ENCODE measurements at places on chromosomes 16 and 17.

GRCh38 chr16:2468233-2468724 lies 2.8 kb upstream of the NTN3 start:
- no peaks in the 10 kb centered on the region for H3K36me3 ChIP-seq
- no peaks in the 10 kb centered on the region for H3K27me3 ChIP-seq
- H3K27ac ChIP-seq: no peak overlapping the region
- H3K4me1 ChIP-seq: no peaks in the 10 kb centered on the region
- DNase-seq: no peak
- H3K4me3 ChIP-seq: peak overlapping the region; percentile 58

GRCh38 chr17:41894791-41895331 lies 23.9 kb downstream of the ACLY start:
- no peaks in the 10 kb centered on the region for H3K27me3 ChIP-seq
- H3K36me3 ChIP-seq: peaks cover 11% of the 10 kb centered on the region
- peak overlapping the region; percentile 53 for H3K27ac ChIP-seq
- DNase-seq: no peak
- no peak overlapping the region for H3K4me3 ChIP-seq

GRCh38 chr17:80180192-80180591 lies 10.4 kb downstream of the CARD14 start:
- no peak overlapping the region for H3K27ac ChIP-seq
- no peaks in the 10 kb centered on the region for H3K4me1 ChIP-seq
- no peaks in the 10 kb centered on the region for H3K27me3 ChIP-seq
- H3K4me3 ChIP-seq: no peak overlapping the region

DNA sequence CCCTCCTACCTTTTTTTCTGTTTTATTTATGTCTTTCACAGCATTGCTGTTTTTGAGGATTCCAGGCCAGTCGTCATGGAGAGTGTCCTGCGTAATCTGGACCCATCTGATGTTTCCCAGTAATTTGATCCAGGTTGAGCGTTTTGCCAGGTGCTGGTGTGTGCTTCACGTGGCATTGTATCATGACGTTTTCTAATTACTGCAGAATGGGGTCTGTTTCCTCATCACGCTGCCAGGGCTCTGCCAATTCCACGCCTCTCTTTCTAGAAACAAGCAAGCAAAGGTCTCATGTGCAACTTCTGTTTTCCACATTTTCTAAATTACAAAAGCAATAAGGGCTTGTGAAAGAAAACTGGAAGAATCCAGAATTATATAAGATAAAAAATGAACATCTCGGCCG lies 28.3 kb upstream of the BHLHA9 start:
- H3K27ac ChIP-seq: peak overlapping the region; percentile 8
- no peaks in the 10 kb centered on the region for H3K27me3 ChIP-seq
- no peak for DNase-seq
- no peaks in the 10 kb centered on the region for H3K36me3 ChIP-seq

- no peak overlapping the region for H3K27ac ChIP-seq
- H3K4me1 ChIP-seq: no peaks in the 10 kb centered on the region
- H3K27me3 ChIP-seq: no peaks in the 10 kb centered on the region
- no peaks in the 10 kb centered on the region for H3K36me3 ChIP-seq
Observed at GRCh38 chr16:8619671-8620370, 1.7 kb upstream of the METTL22 start.

GRCh38 chr17:33520426-33521330 lies 227.6 kb upstream of the ASIC2 start:
- no peak overlapping the region for H3K27ac ChIP-seq
- H3K27me3 ChIP-seq: no peaks in the 10 kb centered on the region
- H3K4me3 ChIP-seq: no peak overlapping the region
- peak; percentile 50 for DNase-seq
- no peaks in the 10 kb centered on the region for H3K4me1 ChIP-seq
- H3K36me3 ChIP-seq: no peaks in the 10 kb centered on the region

DNA sequence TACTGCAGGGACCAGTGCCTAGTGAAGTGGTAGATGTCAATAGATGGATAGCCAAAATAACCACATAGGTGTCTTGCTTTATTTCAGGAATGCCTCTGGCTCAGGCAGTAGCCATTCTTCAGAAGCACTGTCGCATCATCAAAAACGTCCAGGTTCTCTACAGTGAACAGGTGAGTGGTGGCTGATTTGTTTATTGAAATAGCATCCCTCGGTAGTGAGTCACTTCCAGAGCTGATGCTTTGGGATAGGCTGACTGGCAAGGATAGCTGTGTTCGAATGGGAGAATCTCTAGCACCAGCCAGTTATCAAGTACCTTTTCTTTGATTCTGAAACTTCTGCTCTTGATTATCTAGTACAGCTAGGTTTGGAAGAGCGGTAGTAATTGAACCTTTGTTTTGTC lies 10.3 kb downstream of the PHAF1 start:
- no peak overlapping the region for H3K4me3 ChIP-seq
- H3K36me3 ChIP-seq: peaks cover 4% of the 10 kb centered on the region
- H3K4me1 ChIP-seq: no peaks in the 10 kb centered on the region

DNA sequence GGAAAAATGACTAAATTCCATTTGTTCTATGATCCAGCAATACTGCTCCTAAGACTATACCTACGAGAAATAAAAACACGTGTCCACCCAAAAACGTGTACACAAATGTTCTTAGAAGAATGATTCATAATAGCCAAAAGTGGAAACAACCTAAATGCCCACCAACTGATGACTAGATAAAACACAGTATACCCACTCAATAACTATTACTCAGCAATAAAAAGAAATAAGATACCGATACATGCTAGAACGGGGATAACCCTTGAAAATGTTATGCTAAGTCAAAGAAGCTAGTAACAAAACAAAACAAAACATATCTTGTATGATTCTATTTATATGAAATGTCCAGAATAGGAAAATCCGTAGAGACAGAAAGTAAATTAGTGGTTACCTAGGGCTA lies 17.6 kb downstream of the CCL16 start:
- no peaks in the 10 kb centered on the region for H3K36me3 ChIP-seq
- H3K4me1 ChIP-seq: no peaks in the 10 kb centered on the region
- no peak for DNase-seq

DNA sequence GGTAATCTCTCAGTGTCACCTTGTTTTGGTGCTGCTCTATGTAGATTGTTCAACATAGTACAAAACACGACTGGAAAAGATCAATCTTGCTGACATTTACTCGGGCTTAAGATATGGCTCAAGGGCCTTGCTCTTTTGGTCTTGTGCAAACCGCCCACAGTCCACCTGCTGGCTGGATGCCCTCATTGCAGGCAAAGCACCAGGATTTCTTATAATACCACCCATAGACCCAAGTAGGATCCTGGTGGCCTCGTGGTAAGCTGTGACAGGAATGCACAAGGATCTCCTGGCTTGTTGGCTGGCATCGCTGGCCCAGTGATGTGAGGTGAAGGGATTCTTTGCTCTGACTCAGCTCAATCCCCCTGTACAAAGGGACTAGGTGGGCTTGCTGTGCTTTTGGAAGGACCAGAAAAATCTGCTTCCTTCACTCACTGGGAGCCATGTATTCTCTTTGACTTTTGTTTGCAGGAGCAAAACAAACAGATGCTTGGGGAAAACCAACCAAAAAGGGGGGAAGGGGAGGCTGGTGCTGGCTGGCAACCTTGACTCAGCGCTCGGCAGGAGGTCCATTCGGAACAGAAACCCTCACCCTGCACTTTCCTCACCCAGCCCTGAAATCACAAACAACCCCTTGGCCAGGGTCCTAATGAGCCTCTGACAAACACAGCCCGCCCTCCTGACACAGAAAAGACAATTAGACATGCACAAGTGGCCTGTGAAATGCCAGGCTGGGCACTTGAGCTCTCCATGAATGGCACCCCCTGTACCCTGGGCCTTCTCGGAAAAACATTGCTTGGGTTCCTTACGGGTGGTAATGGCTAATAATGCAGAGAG lies 36.6 kb upstream of the MED9 start:
- H3K4me1 ChIP-seq: no peaks in the 10 kb centered on the region
- H3K27ac ChIP-seq: peak overlapping the region; percentile 81
- no peaks in the 10 kb centered on the region for H3K36me3 ChIP-seq
- no peak overlapping the region for H3K4me3 ChIP-seq
- peak; percentile 74 for DNase-seq

- no peaks in the 10 kb centered on the region for H3K27me3 ChIP-seq
- H3K27ac ChIP-seq: no peak overlapping the region
- H3K36me3 ChIP-seq: no peaks in the 10 kb centered on the region
- DNase-seq: no peak
- H3K4me3 ChIP-seq: no peak overlapping the region
Observed at GRCh38 chr17:8836821-8837562, 30.5 kb downstream of the PIK3R6 start.

DNA sequence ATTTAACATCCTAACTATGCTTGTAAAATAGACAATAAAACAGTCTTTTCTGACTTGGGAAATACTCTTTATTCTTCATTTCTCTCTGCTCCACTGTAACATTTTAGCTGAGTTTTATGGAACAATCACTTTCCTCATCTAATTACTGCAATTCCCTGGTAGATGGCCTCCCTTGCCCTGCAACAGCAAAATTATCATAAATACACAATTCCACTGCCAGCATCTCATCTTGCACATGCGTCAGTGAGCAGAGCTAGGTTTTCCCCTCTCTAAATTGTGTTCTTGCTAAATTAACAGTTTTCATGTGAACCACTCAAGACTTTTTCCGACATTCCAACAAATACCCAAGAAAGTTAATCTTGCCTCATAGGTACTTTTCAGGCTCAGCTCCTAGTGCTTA lies 920.9 kb upstream of the GOT2 start:
- no peaks in the 10 kb centered on the region for H3K4me1 ChIP-seq
- DNase-seq: no peak
- no peaks in the 10 kb centered on the region for H3K27me3 ChIP-seq
- H3K4me3 ChIP-seq: no peak overlapping the region

GRCh38 chr17:21194703-21195102 lies 19.3 kb downstream of the TMEM11 start:
- no peak overlapping the region for H3K4me3 ChIP-seq
- H3K36me3 ChIP-seq: peaks cover 12% of the 10 kb centered on the region
- no peaks in the 10 kb centered on the region for H3K4me1 ChIP-seq
- H3K27me3 ChIP-seq: no peaks in the 10 kb centered on the region
- no peak overlapping the region for H3K27ac ChIP-seq

DNA sequence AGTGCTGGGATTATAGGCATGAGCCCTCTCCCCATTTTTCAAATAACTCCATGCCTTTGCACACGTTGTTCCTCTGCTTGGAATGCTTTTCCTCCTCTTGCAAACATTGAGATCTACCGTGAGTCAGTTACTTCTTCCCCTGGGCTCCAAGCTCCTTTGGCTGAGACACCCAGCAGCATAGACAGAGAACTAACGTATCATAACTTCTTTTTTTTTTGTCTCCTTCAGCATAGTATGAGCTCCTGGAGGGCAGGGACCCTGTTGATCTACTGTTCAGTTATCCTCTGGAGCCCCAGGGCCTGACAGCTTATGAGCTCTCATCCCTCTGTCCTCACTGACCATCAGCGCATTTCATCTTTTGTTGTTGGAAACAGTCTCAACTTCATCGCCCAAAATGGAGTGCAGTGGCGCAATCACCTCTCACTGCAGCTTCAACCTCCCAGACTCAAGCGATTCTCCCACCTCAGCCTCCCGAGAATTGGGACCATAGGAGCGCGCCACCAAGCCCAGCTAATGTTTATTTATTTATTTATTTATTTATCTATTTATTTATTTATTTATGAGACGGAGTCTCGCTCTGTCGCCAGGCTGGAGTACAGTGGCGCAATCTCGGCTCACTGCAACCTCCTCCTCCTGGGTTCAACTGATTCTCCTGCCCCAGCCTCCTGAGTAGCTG lies 2.2 kb downstream of the SPAG7 start:
- H3K4me1 ChIP-seq: no peaks in the 10 kb centered on the region
- no peak overlapping the region for H3K27ac ChIP-seq
- no peak overlapping the region for H3K4me3 ChIP-seq
- H3K27me3 ChIP-seq: no peaks in the 10 kb centered on the region
- H3K36me3 ChIP-seq: no peaks in the 10 kb centered on the region

- peaks cover 8% of the 10 kb centered on the region for H3K4me1 ChIP-seq
- no peak overlapping the region for H3K4me3 ChIP-seq
- peak; percentile 30 for DNase-seq
- H3K27ac ChIP-seq: no peak overlapping the region
Observed at GRCh38 chr17:78995761-78996451, 13.7 kb downstream of the CANT1 start.

DNA sequence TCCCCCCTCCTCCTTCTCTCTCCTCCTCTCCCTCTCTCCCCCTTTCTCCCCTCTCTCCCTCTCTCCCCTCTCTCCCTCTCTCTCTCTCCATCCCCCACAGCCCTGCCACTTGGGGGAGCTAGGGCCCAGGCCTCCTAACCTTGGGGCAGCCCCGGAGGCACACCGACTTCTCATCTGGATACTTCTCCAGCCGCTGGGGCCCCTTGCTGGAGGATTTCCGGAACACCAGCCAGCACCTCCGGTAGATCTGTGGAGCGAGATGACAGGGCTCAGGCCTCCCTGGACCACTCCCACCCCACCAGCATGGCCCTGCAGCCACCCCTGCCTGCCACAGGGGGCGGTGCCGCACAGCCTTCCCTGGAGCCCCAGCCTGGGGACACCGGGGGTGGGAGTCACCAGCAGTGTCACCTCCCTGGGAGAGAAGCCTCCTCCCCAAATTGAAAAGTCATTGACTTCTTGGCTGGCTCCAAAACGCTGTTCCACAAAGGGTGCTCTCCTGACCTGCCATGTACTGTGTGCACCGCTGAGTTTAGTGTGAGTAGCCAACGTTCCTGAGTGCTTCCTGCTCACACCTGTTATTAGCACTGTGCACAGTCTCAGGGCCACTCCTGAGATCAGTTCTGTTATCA lies 10.5 kb downstream of the DOK4 start:
- no peak overlapping the region for H3K4me3 ChIP-seq
- DNase-seq: no peak
- H3K27ac ChIP-seq: no peak overlapping the region
- H3K36me3 ChIP-seq: peaks cover 16% of the 10 kb centered on the region

- H3K4me3 ChIP-seq: no peak overlapping the region
- H3K27ac ChIP-seq: peak overlapping the region; percentile 50
- no peak for DNase-seq
- peaks cover 28% of the 10 kb centered on the region for H3K4me1 ChIP-seq
- no peaks in the 10 kb centered on the region for H3K36me3 ChIP-seq
Observed at GRCh38 chr17:59642565-59642964, 22.9 kb downstream of the CLTC start.

DNA sequence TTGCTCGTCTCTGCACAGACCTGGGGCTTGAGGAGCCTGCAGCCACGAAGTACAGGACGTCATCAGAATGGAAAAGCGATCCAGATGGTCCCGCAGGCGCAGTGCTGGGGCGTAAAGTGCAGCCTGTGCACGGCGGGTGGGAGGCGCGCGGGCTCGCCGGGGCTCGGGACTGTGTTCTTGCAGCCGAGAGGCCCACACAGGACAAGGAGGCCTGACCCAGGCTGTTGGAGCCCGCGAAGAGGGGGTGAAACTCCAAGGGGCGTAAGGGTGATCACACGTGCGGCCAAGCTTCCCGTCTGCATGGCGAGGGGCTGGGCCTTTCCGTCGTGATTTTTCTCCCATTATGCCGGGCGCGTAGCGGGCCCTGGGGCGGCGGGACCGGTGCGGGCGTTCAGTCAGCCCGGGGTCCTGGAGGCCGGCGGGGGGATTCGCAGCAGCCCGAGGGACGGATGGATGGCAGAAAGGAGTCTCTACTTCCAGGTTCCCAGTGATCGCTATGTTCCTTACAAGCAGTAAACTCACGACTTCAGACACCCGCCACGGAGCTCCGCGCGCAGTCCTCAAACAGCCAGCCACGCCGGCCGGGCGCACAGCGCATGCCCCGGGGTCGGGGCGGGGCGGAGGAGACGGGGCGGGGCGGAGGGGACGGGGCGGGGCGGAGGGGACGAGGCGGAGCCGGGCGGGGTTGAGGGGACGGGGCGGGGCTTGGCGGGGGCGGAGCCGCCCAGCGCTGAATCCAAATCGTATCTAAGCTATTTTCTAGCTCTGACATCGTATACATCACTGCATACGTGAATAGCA lies 141.0 kb upstream of the KCNJ18 start:
- H3K36me3 ChIP-seq: no peaks in the 10 kb centered on the region
- no peaks in the 10 kb centered on the region for H3K4me1 ChIP-seq
- peak; percentile 75 for DNase-seq
- H3K4me3 ChIP-seq: peak overlapping the region; percentile 93
- peak overlapping the region; percentile 72 for H3K27ac ChIP-seq

Data from pancreas (tissue), 10 donors.